ENCODE measurements at places on chromosomes 12 and 14.

DNA sequence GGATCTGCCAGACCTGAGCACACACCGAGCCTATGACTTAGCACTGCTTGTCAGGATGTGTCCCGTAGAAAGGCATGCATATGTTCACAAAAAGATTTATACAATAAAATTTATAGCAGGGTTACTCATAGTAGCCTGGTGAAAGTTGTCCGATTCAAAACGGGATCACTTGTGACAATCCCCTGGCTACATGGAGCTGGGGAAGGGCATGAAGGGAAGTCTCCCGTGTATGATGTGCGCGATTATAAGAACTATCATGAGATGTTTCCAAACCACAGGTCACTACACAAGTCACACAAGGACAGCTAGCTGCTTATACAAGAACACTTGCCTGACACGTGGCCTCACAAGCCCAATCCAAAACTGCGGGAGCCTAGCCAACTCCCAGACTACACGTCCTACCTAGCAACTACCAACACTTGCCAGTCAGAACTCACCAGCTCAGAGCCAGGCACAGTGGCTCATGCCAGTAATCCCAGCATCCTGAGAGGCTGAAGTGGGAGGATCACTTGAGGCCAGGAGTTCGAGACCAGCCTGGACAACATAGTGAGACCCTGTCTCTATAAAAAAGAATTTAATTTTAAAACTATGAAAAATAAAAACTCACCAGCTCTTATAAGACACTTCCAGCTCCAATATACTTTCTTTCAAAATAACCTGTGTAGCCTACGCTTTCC lies 7.5 kb upstream of the CDCA4 start:
- no peak for DNase-seq

- DNase-seq: no peak
Measured at GRCh38 chr14:44945264-44945663, 16.5 kb downstream of the KLHL28 start.

- DNase-seq: no peak
Measured at GRCh38 chr12:1883513-1883912, 34.9 kb downstream of the CACNA2D4 start.

- no peak for DNase-seq
Measured at GRCh38 chr12:52193991-52194390, 2.2 kb upstream of the KRT80 start.

DNA sequence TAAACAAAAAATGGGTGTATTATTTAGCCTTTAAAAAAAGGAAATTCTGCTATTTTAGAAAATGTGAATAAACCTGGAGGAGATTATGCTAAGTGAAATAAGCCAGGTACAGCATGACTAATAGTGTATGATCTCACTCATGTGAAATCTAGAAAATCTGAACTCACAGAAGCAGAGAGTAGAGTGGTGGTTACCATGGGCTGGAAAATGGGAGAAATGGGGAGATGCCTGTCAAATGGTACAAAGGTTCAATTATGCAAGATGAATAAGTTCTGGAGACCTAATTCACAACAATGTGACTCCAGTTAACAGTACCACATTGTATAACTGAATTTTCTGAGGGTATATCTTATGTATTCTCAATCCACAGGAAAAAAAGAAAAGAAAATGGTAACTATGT lies 17.4 kb upstream of the LEMD3 start:
- DNase-seq: no peak

DNA sequence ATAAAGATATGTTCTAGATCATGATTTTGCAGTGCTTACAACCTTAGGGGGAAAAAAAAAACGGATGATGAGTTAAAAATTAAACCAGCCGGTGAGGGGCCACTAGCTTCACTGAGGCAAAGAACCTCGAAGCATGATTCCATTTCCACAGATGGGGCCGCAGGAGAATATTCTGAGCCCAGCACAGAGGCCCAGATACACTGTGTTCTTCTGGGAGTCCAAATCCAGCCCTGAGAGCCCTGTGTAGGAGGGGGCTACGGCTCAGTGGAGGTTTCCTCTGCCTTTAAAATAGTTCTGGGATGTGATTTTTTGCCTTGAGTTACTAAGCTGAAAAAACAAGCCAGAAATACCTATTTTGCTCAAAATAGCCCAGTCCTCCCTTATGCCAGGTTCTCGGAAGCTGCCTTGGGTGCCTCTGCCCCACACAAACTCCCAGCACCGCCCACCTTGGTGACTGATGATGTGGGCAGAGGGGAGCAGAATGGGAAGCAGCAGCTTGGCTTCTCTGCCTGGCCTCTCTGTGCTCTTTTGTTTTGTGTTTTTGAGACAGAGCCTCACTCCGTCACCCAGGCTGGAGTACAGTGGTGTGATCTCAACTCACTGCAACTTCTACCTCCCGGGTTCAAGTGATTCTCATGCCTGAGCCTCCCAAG lies 105.4 kb upstream of the BCL2L14 start:
- no peak for DNase-seq

GRCh38 chr12:14962153-14962539 lies 745 bp upstream of the ARHGDIB start:
- no peak for DNase-seq

DNA sequence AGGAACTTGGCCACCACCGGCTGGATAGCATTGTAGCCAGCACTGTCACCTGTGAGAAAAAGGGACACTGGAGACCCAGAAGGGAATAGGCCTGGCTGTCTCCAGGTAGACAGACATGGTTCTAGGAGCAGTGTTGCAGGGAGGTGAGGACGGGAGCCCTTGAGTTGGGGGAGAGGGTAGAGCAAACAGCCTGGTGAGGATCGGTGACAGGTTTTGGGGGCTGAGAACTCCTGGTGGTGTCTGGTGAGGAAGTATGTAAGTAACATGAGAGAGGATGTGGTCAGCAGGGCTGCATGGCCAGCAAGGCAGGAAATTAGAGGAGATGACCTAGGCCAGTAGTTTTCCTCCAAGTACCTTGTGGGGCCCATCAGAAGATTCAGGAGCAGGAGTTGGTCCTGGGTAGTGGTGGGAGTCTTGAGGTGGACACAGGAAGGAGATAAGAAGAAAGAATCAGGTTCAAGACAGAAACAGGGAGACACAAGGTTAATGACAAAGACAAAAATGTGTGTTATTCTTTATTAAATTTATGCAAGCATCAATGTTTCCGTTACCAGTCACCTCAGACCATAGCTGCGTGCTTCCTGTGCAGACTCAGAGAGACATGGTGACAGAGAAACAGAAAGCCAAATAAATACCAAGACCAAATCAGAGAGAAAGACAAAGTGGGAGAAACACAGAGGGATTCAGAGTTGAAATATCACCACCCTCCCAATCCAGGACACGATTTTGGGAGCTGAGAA lies at the start of gene ARHGAP9:
Gene ARHGAP9 (minus strand): TSS at position 491 of the 740 bp plus-strand sequence. CDS start 460 bp downstream, at position 31.
- DNase-seq: no peak

DNA sequence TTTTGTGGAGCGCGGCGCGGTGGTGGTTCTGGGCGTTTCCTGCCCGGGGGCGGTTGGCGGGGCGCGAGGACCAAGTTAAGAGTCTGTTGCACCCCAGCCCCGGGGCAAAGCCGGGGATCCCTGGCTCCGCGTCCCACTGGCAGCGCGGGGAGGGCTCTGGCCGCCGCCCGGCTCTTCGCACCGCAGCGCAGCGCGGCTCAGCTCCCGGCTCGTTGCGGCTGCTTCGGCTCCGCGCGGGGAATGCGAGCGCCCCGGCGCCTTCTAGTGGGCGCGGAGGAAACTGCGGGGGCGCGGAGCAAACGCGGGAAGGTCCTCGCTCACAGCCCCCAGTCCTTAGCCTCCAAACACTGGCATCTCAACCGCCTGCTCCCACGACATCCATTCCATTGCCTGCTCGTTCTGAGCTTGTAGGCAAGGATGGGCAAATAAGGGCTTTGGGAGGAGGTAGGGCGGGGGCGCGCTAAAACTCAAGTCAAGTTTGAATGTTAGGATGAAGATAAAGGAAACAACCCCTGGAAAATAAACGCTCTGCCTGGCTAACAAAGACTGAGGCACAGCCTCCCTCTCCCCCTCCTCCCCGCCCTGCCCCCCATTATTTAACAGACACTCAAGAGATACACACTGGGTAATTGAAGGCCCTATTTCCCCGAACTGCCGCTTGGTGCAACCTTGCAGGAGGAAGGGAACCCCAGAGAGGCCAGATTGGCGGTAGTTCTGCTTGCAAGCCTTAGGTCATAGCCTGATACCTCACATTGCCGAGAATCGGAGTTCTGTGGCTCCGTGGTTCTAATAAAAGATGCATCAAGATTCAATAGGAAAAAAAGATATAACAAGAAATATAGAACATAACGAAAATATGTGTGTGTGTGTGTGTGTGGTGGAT lies at the start of gene B4GALNT1:
Gene B4GALNT1 (minus strand): TSS at position 244 of the 883 bp plus-strand sequence. CDS start 1,069 bp downstream, outside the sequence.
- DNase-seq: no peak

GRCh38 chr14:56100556-56100955 lies 17.7 kb upstream of the PELI2 start:
- DNase-seq: no peak

GRCh38 chr12:52049286-52049685 lies 2.0 kb upstream of the NR4A1 start:
- no peak for DNase-seq
